Endothelial cell (in vitro differentiated cells): ENCODE measurements at places on chromosomes 3 and 15.

GRCh38 chr3:141400073-141400971 is 32.0 kb downstream of the ZBTB38 start:
- no peak for DNase-seq

- no peak for DNase-seq
Observed at GRCh38 chr15:62021991-62022600, 38.2 kb downstream of the VPS13C start.

GRCh38 chr15:82739086-82739485 is 29.4 kb upstream of the AP3B2 start:
- DNase-seq = no peak

GRCh38 chr3:24829629-24830229 is 335.1 kb upstream of the THRB start:
- DNase-seq = peak; percentile 28

DNA sequence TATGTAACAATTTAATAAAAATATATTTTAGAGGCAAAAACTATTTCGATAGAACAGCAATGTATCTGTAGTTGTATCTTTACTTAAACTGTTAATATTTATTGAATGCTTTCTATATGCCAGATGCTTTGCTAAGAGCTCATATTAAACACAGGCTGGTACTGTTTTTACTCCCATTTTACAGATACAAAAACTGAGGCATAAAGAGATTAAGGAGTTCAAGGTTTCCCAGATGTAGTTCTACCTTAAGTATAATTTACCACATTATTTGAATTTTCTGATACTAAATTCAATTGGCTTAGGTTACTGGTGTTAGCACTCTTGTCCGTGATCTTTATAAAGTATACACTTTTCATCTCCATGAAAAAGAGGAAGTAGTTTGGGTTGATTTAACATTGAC is 149.8 kb downstream of the ROBO2 start:
- DNase-seq = no peak

GRCh38 chr15:90817117-90818057 is 51.0 kb upstream of the FURIN start:
- no peak for DNase-seq

- DNase-seq = no peak
Observed at GRCh38 chr15:89435362-89435761, 61.0 kb downstream of the RHCG start.

GRCh38 chr3:39098473-39099000 is 8.9 kb downstream of the GORASP1 start:
- DNase-seq = no peak

DNA sequence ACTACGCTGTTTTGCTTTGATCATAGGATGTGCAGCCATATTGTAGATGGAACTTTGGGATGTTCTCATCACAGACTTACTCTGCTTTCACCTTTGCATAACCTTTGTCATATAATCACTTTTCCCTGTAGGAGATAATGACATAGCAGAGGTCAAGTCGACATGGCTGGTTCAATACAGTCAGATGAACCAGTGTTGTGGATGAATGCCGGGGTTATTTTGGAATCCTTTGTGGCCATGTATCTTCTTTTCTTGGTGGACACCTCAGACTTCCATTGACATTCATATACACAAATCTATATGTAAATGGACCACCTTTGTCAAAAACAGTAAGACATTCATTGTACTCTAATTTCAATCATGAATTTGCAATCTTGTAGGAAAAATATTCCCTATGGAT is 180.2 kb downstream of the PTPRG start:
- DNase-seq = no peak

DNA sequence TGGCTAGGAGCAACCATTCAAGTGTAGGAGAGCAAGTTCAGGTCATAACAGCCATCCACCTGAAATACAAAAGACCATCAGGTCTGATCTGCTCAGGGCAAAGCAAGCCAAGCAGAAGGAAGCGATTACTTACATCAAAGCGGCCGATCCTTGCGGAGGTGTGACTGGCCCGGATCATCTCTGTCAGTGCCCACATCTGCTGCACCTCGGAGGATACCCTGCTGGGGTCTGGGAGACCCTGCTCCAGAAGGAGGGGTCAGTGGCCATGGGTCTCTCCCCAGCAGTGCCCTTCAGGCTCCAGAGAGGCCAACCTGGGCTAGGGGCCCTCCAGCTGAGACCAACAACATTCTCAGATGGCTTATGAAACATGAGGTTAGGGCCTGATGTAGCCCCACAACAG is 2.5 kb upstream of the AMT start:
- no peak for DNase-seq

- no peak for DNase-seq
Observed at GRCh38 chr15:57797568-57798267, 91.2 kb downstream of the POLR2M start.

DNA sequence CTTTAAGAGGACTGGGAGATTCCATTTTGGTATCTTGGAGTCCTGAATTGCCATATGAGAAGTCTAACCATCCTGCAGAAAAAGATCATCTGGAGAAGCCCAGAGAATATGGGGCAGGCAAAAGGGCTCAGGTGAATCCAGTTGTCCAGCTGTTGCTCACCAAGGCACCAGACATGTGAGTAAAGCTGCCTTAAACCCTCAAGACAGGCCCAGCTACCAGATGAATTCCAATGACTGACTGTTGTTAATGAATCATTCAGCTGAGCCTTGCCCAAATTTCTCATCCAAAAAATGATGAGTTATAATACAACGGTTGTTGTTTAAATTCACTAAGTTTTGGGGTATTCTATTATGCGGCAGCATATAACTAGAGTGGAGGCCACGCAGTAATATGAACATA is 22.0 kb upstream of the NANOGP8 start:
- no peak for DNase-seq

GRCh38 chr3:172249039-172249438 is 199.2 kb downstream of the GHSR start:
- DNase-seq = no peak

GRCh38 chr15:65033659-65034269 is 4.3 kb upstream of the MTFMT start:
- DNase-seq = no peak

DNA sequence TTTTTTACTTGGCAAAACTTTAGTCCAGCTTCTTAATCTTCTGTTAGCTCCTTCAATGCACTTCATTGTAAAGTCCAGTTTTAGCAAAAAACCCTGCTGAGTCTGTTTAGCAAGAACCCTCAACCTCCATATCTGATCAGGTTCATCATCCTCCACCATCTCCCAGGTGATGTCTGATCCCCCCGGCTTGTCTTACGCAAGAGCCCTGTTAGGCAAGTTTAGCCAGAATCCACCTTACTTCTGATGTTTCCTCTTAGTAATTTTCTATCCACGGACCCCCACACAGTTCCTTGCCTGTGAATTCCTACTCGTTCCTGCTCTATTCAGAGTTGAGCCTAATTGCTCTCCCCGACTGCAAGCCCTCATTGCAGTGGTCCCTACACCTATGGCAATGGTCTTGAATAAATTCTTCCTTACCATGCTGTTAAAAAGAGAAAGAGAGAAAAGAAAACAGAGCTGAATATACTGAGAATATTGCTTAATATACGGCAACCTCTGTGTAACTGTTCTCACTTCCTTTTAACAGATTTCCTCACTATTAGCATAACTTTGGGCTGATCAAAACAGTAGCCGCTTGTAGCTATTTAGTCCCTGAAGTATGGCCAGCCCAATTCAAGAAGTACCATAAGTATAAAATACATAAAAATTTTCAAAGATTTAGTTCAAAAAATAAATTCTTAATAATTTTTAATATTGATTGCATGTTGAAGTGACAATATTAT is 78.7 kb upstream of the MME start:
- no peak for DNase-seq

GRCh38 chr3:188185717-188186251 is 31.8 kb downstream of the LPP start:
- DNase-seq = no peak

DNA sequence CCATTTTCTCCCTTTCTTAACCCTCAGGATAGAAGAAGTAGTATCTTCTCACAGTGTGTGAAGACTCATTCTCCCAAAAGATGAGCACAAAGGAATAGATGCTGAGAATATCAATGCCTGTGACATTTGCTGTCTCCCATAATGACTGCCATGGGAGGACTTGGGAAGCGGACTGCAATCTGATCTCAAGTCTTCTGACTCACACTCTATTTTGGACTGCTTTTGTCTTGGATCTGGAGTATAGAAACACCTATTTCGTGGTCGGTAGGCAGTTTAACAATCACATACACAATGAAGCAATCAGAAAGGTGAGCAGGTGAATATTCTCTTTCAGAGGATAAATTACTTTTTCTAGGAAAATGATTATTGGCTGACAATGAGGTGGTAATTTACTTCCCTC is 852.0 kb downstream of the FHIT start:
- DNase-seq = no peak

- no peak for DNase-seq
Observed at GRCh38 chr3:157027861-157028745, 131.8 kb downstream of the CCNL1 start.

GRCh38 chr15:81000624-81001151 is at the start of gene TLNRD1:
TSS of gene TLNRD1 (plus strand) at chr15:81000923. CDS start at chr15:81002272, 1,349 bp downstream.
- DNase-seq = peak; percentile 89

GRCh38 chr3:66819993-66820501 is 178.1 kb upstream of the KBTBD8 start:
- DNase-seq = no peak

DNA sequence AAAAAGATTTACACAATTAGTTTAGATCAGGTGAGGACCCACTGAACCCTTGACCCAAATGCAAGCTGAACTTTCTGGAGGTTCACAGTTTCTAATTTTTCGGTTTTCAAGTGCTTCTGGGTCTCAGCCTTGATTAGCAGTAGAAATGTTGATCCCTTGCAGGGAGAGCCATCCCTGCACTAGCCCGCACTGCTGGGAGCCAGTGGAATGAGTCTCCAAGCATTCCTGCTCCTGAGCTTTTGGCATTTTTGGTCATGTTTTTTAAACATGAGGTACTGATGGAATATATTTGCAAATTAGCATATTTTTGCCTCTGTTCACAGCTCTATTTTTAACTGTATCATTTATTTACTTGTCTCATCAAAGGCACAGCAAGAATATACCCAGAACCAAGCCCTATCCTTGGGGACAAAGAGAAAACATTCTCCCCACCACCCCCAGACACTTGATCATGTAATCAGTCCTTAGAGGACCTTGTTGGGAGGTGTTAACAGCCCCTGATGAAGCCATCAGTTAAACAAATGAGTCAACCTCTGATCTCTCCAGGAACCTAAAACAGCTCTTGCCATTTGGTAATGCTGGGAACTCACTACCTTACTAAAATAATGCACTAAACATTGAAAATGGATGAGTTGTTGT is 119.0 kb upstream of the CTDSPL start:
- no peak for DNase-seq

DNA sequence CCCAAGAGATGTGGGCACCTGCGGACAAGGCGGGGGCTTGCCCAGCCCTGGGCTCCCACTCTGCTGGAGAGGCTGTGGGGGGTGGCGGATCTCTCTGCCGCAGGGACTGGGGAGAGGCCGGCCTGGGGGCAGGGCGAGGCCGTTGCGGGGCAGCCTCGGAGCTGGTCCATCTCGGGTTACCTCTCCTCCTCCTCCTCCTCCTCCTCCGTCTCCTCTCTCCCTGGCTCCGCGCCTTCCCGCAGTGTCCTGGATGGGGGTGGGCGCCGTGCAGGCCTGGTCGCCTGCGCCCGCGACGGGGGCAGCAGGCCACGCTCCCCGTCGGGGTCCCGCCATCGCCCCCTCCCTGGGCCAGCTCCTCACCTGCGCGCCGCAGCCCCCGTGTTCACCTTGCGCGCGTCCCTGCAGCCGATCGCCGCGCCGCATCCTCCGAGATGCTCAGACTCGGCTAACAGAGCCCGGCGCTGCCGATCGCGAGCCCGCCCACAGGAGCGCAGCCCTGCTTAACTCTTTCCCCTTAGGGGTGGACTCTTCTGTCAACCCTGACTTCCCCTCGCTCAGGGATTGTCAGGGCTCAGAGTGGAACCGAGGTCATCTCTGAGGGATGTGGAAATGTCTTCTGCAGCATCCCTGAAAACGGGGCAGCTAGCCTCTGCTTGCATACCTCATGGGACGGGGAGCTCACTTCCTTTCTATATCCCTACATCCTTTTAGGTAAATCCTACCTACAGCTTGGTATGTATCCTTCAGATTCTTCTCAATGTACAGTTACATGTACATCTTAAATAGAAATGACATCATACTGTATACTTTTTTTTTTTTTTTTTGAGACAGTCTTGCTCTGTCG is at the start of gene PRRT3:
PRRT3 (minus strand) TSS at position 447 of the 844 bp plus-strand sequence. CDS start 2,293 bp downstream, outside the sequence.
- peak; percentile 55 for DNase-seq

DNA sequence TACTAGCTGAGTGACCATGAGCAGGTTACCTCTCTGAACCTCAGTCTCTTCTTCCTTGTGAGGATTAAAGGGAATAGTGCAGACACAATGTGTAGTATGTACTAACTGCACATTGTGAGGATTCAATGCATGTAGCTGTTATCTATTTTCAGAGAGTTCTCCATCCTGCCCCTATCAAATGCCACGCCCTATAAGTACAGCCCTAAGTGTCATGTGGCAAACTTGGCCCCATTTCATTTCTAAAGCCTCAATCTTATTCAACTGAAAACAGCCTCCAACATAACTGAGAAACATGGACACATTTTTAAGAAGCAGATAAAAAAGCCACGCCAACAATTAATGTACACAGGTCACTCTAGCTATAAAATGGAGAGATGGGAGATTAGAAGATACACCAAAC is 220.0 kb downstream of the TBL1XR1 start:
- DNase-seq = no peak

GRCh38 chr15:63374686-63375520 is 6.7 kb downstream of the CA12 start:
- DNase-seq = no peak

DNA sequence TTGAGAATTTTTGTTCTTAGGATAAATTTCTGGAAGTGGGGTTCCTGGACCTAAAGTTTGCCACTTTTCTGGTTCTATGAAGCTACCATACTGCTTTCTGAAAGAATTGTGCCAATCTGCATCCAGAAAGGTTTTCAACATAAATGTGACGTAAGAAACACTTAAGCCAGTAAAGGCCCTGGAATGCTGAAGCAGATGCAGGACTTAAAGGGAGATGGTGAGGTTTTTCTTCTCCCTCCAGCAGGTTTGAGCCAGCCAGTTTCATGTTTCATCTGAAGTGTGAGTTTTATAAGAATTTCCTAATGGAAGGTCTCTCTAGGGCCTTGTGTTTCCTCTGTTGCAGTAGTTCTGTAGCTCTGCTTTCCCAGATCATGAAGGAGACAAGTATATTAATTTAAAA is 33.1 kb downstream of the ZNF592 start:
- no peak for DNase-seq

- DNase-seq = peak; percentile 36
Observed at GRCh38 chr3:10505050-10505790, at the start of gene ATP2B2. TSS of gene ATP2B2 (minus strand) at chr3:10505586. CDS start at chr3:10449543, 56,043 bp downstream.
